ENCODE measurements at places on chromosomes 2 and 18.

DNA sequence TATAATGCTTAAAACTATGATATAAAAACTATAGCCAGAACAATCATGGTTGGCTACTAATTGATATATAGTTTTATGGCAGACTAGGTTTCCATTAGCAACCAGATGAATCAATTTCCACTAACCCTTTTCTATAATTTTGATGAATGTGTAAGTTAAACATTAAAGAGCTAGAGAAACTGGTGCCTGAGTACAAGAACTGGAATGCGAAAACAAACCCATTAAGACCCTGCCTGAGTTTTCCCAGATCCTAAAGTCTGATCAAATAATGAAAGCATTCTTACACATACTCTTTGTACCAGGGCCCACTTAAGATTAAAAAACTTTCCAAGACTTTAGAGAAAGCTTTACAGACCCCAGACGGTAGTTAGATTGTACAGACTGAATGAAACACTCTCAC is 21.3 kb downstream of the MRPL19 start:
- DNase-seq, result no peak

- DNase-seq, result no peak
Measured at GRCh38 chr2:102470168-102470567, 2.9 kb upstream of the SLC9A4 start.

GRCh38 chr2:113755035-113755834 is 1.2 kb downstream of the SLC35F5 start:
- no peak for DNase-seq

GRCh38 chr2:71659868-71660518 is 206.6 kb downstream of the DYSF start:
- no peak for DNase-seq

- DNase-seq, result no peak
Measured at GRCh38 chr18:38413193-38413592, 847.6 kb upstream of the CELF4 start.

GRCh38 chr2:49002750-49003149 is 151.6 kb downstream of the FSHR start:
- no peak for DNase-seq

GRCh38 chr2:197198890-197199289 is 111.7 kb downstream of the ANKRD44 start:
- no peak for DNase-seq

DNA sequence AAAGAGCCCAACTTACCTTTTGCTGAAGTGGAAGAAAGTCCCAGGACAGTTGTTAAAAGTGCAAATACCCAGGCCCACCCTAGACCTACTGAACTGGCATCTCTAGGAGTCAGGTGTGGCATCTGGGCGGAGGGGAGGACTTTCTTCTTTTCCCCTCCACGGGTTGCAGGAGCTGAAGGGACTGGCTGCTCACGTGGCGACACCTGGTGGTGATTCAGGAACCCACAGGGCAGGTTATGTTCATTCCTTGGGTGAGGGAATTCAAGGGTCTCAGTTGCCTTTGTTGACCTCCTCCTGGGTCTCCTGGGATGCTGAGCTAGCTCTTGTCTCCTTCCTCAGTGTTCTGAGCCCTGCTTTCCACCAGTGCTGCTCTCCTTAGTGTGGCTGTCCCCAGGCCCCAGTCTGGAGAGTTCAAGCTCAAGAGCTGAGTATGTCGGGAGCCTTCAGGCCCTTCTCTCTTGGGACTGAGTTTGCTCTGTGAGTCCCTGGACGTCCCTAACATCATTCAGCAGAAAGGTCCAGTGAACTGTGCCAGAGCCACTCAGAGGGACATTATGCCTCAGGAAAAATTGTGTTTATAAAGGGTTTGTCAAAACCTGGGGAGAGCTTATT is 56.9 kb downstream of the DYSF start:
- DNase-seq, result peak; percentile 33
